ENCODE measurements at places on chromosomes 3 and 15.

- DNase-seq, result no peak
Measured at GRCh38 chr3:150161011-150161410, 190.3 kb upstream of the PFN2 start.

DNA sequence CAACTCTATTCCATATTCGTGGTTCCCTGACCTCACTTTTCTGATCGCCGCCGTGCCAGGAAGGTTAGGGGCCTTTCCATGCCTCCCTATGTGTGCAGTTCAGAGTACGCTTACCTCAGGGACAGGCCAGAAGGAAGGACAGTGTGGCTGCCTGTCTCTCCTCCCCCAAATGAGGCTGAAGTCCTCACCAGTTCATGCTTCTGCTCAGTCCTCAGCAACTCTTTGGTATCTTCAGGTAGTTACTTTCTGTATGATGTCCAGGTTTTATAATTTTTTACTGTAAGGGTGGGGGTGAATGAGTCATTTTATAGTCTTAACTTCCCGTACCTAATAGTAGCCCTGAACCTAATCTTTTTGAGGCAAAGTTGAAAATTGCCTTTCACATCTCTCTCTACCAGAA is 98.7 kb downstream of the VPS8 start:
- DNase-seq, result no peak

- DNase-seq, result no peak
Measured at GRCh38 chr3:135059580-135059979, 264.5 kb downstream of the EPHB1 start.

DNA sequence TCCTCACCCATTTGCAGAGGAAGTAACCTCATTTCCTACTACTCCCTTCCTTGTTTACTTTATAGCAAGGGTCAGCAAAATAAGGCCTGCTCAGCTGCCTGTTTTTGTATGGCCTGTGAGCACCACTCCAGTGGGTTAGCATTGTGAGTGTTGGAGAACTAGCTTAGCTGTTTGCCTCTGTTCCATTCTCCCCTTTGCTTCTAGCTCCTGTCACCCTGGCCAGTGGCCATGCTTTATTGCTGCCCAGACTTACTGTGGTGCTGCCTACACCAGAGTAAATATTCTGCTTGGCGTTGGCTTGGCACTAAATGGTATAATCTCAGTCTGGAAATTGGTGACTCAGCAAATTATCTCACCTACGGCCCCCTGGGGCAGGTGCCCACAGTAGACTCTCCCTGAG is 8.8 kb downstream of the PDCD6IP start:
- DNase-seq, result peak; percentile 27

DNA sequence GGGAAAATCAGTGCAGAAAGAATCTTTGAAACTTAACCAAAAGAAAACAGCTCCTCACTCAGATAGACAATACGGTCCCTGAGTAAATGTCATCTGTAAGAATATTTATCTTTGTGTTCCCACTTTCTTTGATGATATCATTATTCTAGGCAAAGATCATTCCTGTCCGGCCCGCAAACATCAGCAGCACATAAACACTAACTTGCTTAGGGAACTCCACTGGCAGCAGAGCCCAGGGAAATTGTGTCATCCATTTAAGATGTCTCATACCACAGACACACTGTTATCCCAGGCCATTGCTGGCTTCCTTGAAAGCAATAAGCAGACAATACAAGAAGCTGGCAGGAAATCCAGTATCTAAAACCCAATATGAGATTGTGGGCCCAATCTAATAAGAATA is 20.1 kb upstream of the CD96 start:
- DNase-seq, result no peak

- no peak for DNase-seq
Measured at GRCh38 chr3:87203809-87204208, 23.3 kb upstream of the CHMP2B start.

GRCh38 chr3:75237053-75237452 is 427.1 kb upstream of the FRG2C start:
- no peak for DNase-seq

DNA sequence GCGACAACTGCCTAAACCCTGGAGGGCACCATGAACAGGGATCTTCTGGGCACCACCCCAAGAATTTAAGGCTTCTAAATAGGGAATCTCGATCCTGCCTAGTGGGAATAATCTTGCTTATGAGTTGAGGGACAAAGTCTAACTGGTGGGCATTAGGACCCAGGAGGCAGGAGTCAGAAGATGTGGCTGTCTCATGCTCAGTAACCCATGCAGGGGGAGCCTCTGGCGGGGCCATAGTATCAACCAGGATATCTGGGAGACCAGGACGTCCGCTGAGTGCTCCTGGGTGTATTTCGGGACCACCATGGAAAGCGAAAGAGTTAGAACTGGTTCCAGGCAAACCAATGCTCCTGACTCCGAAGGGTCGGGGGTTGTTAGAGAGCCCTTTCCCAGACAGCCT is 356.1 kb downstream of the OTOL1 start:
- no peak for DNase-seq

DNA sequence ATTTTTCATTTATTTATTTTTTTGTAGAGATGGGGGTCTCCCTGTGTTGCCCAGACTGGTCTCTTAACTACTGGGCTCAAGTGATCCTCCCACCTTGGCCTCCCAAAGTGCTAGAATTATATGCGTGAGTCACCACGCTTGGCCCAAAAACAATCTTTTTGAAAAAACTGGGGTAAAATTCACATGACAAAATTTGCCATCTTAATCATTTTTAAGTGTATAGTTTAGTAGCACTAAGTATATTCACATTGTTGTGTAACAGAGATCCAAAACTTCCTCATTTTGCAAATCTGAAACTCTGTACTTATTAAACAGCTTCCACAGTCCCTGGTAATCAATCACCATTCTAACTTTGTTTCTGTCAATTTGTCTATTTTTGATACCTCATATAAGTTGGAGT is 5.2 kb downstream of the SNX1 start:
- no peak for DNase-seq

- DNase-seq, result no peak
Measured at GRCh38 chr3:133514418-133514817, 59.1 kb upstream of the CDV3 start.

- no peak for DNase-seq
Measured at GRCh38 chr15:45428491-45428890, 50.1 kb upstream of the GATM start.

DNA sequence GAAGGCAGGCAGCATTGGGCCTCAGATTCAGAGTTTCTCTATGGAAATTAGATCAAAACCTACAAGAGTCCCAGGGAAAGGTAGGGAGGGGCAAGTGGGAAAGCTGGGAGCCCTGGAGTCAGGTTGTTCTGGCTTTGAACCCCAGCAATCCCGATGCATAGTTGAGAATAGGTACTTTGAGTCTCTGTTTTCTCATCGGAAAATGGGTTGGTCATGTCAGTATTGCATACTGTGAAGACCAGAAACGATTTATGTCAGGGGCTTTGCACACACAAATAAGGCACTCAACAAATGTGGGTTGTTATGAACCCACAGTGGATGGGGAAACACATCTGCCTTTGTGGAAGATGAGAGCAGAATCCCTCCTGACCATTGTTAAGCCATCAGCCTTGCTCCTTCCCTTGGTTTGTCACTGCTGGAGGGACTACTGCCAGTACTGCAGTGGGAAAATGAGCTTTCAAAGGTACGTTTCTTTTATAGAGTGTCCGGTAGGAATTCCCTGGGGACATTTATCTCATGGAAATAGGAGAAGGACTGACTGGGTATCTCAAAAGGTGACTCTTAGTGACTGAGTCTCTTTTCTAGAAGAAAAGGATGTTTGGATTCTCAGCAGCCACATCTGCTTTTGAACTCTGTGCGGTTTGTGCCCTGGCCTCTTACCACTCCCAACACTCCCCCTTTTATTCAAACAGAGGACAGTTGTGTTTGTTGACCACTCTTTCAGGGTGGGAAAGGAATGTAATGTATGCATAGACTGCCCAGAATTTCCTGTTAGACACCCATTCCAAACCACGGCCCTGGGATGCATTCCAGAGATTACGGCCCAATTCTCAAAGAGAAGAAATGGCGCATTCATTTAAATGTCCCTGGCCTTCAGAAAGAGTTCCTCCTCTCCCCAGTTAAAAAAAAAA is 54.6 kb upstream of the VILL start:
- no peak for DNase-seq

GRCh38 chr3:12892840-12893189 is 51.5 kb upstream of the RPL32 start:
- DNase-seq, result no peak

DNA sequence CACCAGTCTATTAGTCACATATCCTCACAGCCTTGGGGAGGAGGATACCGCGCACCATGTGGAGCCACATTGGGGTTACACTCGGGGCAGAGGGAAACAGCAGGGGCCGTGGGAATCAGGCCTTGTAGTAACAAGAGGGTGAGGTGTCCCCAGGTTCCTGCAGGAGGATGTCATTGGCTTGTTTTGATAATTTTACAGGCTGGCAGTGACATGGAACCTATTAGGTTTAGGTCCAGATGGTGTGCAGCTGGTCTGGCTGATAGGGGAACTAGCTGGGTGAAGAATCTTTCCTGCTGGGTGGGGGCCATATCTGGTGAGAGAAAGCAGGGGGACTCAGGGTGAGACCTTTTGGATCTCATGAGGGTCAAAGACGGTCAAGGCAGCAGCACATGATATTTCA is 9.8 kb upstream of the MEF2A start:
- DNase-seq, result no peak

DNA sequence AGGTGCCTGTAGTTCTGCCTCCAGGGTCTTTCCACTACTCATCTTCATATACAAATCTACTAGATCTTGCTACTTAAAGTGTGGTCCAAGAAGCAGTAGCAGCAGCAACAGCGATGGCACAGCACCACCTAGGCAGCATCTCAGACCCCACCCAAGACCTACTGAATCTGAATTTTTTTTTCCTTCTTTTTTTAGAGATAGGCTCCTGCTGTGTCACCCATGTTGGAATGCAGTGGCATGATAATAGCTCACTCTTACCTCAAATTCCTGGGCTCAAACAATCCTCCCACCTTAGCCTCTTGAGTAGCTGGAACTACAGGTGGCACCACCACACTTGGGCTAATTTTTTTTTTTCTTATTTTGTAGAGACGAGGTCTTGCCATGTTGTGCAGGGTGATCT is 346.7 kb upstream of the TGFBR2 start:
- DNase-seq, result no peak

DNA sequence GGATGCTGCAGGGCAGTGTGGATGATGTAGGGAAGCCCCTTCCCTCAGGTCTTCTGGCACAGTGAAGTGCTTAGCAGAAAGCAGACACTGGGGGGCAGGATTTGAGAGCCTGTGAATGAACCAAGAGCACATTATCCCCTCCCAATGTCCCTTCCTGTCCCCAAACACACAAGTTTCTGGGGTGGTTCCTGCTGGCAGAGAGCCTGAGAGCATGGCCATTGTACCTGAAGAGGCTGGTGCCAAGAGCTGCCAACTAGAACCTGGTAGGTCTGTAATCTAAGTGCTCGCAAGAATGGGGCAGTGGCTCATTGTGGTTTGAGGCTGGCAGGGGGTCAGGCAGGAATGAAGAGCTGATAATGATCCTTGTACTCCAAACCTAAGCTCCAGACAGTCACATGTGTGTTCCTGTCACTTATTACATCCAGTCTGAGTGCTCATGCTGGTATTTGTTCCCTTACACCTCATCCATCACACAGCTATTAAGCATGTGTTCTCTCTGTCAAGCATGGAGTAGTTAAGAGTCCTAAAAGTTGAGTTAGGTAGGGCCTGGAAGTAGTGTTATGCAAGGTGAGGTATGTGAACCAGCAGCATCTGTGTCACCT is 6.7 kb upstream of the CCR1 start:
- no peak for DNase-seq

DNA sequence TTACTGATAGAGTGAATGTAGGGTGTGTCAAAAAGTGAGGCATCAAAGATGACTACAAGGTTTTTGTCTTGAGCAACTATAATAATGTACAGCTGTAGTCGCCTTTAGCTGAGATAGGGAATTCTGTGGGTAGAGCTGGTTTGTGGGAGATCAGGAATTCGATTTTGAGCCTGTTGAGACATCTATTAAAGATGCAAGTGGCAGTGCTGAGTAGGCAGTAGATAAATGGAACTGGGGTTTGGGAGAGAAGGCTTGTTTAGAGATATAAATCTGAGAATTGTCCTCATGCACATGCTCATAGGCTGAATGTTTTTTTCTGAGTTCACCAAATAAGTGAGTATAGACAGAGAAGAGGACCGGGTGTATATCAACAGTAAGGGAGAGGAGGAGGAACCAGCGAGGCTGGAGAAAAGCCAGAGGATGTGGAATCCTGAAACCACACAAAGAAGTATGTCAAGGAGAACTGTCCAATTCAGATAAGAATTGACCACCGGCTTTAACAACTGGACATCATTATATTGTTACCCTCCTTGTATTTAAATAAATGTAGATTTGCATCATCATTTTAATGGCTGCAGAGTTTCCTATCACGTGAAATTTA is 146.0 kb upstream of the TNIK start:
- DNase-seq, result no peak

DNA sequence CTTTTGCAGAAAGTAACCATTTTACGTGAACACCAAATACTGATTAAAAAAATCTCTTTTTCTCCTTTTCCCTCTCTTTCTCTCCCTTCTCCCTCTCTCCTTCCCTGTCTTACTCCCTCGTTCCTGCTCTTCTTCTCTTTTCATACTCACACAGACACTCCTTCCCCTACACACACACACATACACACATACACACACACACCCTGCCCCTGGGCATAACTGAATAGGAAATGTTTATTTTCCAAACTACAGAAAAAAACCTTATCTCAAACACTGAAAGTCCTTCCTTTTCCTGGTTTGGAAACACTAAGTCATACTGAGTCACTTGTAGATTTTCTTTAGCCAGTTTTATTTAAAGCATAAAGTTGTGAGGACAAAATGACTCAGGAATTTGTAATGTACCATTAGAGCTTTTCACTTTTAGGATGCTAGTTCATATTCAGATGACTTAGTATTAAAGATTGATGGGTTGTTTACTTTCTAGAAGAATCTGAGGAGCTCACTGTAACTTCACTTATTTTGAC is 62.4 kb downstream of the MBNL1 start:
- no peak for DNase-seq

DNA sequence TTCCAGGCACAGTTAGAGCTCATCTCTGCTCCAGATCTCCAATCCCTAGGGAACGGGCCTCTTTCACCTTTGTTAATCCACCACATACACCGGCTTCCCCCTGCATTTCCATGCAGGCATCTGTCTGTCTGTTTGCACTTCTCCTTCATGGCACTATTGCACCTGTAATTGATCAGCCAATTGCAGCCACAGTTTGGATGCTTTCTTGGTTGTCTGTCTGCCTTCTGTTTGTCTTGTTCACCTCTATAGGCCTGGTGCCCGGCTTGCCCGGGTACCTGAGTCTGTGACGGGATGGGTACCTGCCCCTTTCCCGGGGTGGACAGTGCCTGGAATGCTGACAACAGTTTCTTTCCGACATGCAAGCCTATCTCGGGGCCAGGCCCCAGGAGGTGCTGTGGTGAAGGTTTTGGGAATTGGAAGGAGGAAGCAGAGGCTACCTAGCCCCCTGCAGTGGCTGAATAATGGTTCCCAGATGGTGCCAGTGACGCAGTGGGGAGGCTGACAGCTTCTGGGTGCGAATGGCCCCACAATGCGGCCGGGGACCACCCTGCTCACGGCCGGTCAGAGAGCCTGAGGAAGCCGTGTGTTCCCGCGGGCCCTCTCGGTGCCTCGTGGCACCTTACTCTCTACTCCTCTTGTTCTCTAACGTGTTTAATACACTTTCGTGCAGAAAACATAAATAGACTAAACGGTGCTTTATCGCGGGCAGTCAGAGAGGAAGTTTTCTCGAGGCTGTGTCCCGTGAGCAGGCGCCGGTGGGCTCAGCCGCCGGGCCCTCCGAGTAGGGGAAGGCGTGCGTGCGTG is 31.3 kb upstream of the RAB6B start:
- DNase-seq, result no peak

GRCh38 chr3:127698691-127699415 is 26.1 kb downstream of the ABTB1 start:
- peak; percentile 22 for DNase-seq
